ENCODE measurements at places on chromosomes 12 and 14.

GRCh38 chr12:58169826-58170225, 228.5 kb downstream of the ATP23 start:
- no peak for DNase-seq

GRCh38 chr12:128609861-128610260, 213.9 kb downstream of the SLC15A4 start:
- no peak for DNase-seq

DNA sequence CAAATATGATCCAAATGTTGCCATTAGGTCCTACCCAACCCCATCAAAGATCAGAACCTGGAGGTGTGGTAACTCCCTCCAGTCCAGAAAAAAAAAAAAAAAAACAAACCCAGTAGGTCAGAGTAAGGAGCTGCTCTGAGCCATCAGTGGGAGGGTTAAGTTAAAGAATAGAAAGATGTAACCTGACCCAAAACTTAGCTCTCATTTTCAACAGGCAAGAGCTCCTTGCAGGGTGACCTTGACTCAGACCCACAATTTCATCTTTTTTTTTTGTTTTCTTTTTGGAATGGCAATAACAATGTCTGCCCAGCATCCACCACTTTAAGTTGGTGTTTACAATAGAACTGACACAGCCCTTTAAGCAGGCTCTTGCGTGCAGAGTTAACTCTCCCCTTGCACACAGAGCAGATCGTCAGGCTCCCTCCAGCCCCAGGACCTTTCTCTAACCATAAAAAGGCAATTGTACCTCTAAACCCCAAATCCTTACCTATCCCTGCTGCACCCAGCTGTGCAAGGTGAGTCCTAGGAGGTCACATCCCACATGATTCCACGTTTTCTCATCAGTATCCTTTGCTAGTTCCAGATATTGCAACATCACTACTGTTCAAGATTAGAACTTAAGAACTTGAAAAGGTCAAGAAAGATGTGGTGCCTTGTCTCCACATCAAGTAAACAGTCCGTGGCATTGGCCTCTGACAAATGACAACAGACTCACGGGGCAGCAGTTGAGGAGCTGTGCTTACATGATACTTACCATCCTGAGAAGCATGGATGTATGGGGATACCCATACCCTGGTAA, 178.6 kb upstream of the EEA1 start:
- no peak for DNase-seq

DNA sequence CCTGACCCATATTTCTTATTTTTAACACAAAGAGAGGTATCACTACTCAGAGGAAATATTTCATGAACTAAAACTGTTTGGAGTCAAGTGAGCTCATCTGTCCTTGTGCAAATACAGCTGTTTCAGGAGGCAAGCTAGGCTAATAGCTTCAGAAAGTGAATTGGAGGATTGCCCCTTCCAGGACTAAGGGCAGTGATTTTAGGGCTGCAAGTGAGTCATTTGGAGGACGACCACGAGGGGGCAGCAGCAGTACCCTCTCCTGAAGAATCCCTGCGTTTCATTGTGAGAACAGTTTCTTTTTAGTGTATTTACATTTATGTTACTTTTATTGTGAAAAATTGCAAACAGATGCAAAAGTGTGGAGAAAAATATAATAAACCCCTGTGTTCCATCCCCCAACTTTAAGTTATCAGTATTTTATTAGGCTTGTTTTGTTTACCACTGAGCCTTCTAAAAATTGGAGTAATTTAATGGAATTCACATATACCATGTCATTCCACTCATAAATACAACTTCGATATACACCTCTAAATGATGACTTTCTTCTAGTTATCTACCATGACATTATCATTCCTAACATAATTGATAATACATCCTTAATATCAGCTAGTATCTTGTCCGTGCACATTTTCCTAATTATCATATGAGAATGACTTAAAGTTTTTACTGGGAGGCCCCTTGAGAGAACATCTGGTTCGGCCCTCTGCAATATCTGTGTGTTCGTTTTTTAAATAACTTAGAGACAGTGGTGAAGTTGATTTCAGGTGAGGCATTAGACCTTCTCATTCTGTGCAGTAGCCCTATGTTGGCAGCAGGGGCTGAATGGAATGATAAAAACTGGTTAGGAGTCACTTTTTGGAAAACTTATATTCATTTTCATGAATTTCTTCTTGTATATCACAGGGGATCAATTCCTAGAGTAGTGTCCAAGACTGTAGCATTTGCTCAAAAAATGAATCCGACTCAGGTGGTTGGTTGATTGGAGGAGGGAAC, 13.7 kb downstream of the FOXJ2 start:
- peak; percentile 79 for DNase-seq

GRCh38 chr12:94379479-94380113, 80.1 kb downstream of the CEP83 start:
- DNase-seq, result no peak

GRCh38 chr12:127343940-127344339, 923.0 kb upstream of the TMEM132C start:
- DNase-seq, result no peak

- no peak for DNase-seq
Measured at GRCh38 chr12:68633614-68634558, 23.2 kb downstream of the RAP1B start.

- DNase-seq, result no peak
Measured at GRCh38 chr14:36683083-36683724, 21.5 kb downstream of the PAX9 start.

- DNase-seq, result no peak
Measured at GRCh38 chr12:57130941-57131340, 2.7 kb downstream of the LRP1 start.

- no peak for DNase-seq
Measured at GRCh38 chr12:10215436-10215835, 2.8 kb downstream of the GABARAPL1 start.

- DNase-seq, result no peak
Measured at GRCh38 chr12:93846936-93847516, 169.9 kb downstream of the CRADD start.

GRCh38 chr12:127550271-127550670, 716.7 kb upstream of the TMEM132C start:
- no peak for DNase-seq

GRCh38 chr14:100892496-100893227, 10.9 kb downstream of the RTL1 start:
- no peak for DNase-seq

GRCh38 chr14:40762685-40763084, 844.0 kb upstream of the LRFN5 start:
- DNase-seq, result no peak

DNA sequence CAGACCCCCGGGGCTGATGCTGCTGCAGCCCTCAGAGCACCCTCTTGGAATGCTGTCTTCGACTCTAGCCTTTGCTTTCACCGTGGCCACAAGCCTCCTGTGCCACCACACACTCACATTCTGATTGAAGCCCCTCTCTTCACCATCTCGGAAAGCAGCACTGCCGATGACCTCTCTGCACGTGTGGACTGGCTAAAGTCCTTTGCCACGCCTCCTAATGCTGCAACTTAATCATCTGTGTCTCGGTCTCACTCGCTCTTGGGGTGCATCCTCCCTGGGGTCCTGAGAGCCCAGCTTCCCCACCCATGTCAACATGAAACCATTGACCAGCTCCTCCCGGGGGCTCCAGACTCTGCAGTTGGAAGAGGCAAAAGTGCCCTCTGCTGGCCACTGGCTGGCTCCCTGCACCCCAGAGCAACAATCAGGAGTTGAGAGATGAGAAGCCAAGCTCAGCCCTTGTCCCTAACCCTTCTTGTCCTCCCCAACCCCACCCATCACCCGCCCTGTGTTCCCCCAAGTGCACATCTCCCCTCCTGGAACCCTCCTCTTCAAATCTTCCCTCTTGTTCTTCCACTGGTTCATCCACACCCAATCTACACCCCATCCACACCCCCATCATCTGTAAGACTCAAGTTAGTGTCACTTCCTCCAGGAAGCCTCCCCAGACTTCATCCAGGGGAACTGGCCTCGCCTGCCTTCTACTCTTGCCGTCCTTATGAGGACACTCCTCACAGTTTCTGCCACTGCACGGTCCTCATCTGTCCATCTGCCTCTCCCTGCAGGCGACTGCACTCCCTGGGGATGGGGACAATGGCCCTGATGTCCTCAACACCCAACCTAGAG, 23.6 kb upstream of the FAM181A start:
- DNase-seq, result no peak

- no peak for DNase-seq
Measured at GRCh38 chr12:44384136-44384535, 492.0 kb downstream of the NELL2 start.

GRCh38 chr12:122491991-122492390, 8.7 kb downstream of the ZCCHC8 start:
- no peak for DNase-seq

GRCh38 chr14:50823762-50824636, 7.0 kb downstream of the NIN start:
- DNase-seq, result no peak

DNA sequence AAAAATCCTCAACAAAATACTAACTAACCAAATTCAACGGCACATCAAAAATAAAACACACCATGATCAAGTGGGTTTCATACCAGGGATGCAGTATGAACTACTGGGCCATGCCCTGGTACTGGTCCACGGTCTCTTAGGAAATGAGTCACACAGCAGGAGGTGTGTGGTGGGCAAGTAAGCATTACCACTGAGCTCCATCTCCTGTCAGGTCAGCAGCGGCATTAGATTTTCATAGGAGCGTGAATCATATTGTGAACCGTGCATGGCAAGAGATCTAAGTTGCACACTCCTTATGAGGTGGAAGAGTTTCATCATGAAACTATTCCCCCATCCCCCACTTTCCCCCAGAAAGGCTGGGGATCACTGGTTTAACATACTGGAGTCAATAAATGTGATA, 6.7 kb upstream of the LGR5 start:
- DNase-seq, result no peak

GRCh38 chr14:39232554-39233415, 930 bp upstream of the MIA2 start:
- DNase-seq, result no peak

- no peak for DNase-seq
Measured at GRCh38 chr14:89603938-89604480, 187.0 kb upstream of the FOXN3 start.

DNA sequence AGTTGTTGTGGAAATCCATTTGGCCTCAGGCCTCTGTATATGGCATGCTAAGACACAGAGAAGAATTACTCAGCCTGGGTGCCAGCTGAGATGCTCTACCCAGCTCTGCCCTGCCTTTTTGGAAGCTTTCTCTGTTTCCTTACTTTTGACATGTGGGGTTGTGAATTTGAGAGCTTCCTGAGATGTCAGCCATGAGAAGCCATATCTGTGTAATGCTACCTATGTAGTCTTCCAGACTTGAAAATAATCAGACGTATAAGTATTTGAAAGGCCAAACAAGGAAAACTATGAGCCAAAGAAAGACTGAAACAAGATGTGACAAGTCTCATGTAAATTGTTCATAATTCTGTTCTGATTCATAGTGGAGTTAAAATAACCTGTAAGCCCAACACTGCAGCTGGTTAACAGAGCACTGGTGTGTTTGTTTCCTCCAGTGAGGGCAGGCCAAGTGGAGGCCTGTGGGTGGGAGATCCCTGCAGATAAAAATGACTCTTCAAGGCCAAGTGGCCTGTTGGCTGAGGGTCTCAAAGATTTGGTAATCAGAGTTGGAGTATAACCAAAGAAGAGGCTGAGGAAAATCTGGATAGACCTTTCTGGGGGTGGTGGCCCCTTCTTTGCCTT, 94.0 kb downstream of the TMX1 start:
- no peak for DNase-seq

DNA sequence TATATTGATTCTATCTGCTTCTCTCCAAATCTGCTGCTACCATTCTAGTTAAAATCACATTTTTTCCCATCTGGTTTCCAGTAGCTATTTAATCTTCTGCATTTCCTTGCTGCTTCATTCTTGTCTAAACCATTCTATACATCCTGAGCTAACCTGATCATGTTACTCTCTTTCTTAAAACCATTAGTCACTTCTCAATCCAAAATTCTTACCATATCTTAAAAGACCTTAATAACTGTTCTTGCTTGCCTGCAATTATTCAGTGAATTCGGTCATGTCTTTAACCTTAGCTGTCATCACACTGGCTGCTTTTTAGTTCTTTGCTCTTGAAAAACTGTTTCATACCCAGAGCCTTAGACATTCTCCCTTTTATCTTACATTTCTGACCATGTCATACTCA, 56.4 kb upstream of the PZP start:
- no peak for DNase-seq

- no peak for DNase-seq
Measured at GRCh38 chr14:69262516-69262915, 2.6 kb downstream of the GALNT16 start.

- DNase-seq, result no peak
Measured at GRCh38 chr14:68486033-68486732, 306.7 kb downstream of the ZFP36L1 start.

DNA sequence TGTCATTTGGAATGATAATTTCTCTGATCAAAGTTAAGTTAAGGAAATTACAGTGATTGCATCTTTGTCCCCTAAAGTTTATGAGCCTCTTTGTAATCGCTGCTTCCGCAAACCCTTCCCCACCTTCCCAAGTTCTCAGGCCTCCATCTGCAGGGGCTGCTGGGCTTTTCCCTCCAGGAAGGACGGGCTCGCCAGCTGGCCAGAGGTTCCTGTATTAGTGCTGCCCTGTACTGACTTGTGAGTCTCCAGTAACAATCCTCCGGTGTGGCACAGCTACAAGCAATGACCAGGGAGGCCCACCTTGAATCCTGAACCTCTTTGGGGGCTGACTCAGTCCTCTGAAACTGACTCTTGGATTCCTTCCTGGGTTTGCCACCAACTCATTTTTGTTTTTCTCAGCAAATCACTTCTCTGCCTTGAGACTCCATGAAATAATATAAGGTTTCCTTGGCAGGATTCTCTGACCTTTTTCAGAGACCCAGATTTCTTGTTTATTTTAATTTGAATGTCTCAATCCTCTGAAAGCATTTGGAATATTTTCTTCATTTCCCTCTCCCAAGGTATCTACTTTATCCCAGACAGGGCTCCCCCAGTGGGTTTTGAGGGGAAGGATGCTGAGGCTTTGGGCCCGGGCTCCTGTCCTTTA, 398.6 kb downstream of the ZFP36L1 start:
- no peak for DNase-seq

DNA sequence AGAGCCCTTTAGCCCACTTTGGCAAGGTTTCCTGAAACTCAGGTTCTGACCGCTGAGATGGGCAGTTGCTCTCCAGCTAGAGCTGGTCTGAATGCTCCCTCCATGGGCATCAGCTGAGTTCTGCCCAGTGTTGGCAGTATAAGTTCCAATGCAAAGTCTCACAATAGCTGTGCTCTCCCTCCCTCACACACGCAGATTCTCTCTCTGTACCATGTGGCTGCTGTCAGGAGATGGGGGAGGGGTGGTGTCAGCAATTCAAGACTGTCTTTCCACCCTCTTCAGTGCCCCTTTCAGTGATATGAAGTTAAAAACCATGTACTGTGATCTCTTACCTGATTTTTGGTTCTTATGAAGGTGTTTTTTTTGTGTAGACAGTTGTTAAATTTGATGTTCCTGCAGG, 164.3 kb upstream of the PLEKHA5 start:
- DNase-seq, result no peak

DNA sequence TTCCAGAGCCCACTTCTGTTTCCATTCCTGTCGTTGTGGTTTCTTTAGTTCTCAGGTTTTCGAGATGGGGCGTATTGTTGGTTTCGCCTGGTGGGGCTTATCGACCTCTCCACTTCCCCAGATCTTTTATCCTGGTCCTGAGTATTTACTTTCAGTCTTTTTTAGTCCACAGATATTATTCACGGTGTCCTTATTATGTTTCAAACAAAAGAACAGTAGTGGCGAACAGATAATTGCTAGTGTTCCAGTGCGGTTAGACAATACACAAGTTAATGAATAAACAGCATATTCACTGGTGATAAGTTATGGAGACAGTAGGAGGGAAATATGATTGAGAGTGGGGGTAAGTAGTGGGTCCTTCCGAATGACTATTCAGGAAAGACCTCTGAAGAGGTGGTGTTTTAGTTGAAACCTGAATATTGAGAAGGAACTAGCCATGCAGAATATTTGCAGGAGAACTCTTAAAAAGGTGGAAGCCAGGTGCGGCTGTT, 668 bp downstream of the TMEM260 start:
- DNase-seq, result no peak

All from muscle of arm (tissue), 14 donors.